ENCODE measurements at places on chromosomes 11 and 22.

DNA sequence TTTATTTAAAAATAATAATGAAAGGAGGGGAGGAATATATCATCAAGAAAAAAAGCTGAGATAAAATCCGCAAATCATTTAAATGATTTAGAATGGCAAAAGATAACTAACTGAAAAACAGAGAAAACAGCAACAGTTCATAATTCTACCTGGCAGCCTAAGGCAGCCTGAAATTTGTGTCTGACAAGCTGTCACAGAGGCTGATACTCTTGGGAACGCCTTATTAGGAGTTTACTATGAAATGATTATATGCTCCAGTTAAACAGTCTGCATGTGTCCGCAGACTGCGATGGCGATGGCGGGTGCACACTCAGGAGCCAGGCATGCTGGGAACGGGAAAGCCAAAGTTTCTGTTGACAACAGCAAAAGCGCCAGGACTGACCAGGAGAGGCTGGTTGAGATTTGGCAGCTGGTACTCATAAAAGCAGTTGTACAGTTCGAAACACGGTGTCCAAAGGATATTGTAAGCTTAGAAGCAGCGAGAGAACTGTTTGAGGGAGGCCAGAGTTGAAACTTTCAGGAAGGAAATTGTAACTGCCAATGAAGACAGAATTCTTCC, 172.9 kb upstream of the MPPED2 start:
- no peak for DNase-seq

- DNase-seq: no peak
Observed at GRCh38 chr11:65396769-65397745, 10.6 kb downstream of the FRMD8 start.

DNA sequence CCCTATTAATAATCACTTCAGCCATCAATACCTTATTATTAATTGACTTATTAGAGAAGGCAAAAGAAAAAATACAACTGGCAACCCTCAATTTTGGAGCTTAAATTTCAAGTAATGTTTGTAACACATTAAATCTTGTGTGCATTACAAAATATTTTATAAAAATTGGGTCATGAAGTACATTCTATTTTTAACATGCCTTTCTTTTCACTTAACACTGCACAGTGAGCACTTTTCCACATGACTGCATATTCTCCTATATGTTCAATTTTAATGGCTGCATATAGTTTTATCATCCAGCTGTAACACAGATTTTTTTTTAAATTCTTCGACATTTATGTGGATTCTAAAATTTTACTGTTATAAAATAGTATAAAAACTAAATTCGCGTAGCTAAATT, 92.5 kb downstream of the SLC17A6 start:
- DNase-seq: no peak

DNA sequence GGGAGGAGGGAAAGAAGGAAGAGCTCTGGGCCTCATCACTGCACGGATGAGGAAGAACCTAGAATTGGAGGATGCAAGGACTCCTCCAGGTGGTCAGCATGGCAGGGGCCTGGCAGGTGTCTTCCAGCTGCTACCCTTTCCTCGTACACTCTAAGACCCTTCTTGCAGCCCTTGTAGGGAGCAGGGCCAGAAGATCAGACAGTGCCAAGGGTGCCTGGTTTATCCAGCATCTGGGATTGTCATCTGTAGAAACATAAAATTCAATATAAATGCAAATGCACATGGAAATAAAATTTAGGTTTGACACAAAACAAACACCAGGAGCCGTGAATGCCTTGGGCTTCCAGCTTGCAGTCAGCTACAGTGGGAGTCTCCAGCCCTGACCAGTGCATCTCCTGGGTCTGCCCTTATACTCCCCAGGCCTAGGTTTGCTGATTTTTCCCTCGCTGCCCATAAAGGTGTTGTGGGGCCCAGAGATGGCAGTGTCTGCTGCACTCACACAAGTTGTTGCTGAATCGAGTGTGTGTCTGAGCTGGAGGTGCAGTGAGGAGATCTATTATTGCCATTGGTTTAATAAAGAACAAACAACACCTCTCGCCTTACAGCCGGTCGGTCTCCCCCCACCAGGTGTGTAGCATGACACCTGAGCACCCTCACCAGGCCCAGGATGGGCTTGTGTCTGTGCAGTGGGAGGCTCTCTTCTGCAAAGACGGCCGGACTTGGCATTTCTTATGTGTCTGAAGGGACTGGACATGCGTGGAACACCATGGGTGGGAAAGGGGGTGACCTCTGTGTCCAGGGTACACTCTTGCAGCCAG, 87.1 kb downstream of the BCR start:
- DNase-seq: no peak

DNA sequence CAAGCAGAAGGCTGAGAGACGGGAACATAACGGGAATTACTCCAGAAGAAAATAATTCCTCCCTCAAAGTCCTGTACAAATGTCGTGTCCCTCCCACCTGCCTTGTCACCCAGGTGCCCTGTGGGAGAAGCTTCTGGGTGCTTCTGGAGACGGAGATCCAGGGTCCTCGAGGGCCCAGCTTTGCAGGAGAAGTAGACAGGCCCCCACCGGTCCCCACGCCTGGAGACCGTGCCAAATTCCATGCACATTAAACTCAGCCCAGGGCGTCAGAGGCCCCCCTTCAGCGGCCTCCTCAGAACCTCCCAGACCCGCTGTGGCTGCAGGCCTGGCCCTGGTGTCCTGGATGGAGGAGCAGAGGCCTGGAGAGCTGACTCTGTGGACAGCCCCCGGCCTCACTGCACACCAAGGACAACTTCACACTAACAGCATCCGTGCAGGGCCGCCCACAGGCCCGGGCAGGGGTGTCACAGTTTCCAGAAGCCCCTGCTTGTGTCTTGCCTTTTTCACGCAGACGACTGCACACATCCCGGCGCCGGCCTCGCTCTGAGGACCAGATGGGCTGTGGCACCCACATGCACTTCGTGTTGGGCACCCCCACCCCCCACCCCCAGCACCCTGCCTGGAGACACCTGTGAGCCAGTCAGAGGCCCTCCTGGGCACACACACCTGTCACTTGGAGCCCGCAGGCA, 734.3 kb downstream of the BRD1 start:
- DNase-seq: no peak

- no peak for DNase-seq
Observed at GRCh38 chr22:48629631-48630432, 1197.8 kb downstream of the BRD1 start.

DNA sequence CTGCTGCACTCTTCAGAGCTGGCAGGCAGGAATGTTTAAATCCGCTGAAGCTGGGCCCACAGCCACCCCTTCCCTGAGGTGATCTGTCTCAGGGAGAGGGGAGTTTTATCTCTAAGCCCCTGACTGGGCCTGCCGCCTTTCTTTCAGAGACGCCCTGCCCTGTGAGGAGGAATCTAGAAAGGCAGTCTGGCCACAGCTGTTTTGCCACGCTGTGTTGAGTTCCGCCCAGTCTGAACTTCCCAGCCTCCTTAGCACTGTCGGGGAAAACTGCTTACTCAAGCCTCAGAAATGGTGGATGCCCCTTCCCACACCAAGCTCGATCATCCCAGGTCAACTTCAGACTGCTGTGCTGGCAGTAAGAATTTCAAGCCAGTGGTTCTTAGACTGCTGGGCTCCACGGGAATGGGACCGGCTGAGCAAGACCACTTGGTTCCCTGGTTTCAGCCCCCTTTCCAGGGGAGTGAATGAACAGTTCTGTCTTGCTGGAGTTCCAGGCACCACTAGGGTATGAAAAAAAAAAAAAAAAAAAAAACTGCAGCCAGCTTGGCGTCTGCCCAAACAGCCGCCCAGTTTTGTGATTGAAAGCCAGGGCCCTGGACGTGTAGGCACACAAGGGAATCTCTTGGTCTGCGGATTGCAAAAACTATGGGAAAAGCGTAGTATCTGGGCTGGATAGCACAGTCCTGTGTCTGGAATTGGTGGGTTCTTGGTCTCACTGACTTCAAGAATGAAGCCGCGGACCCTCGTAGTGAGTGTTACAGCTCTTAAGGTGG, 127.4 kb downstream of the SPON1 start:
- DNase-seq: no peak

GRCh38 chr11:19216709-19217374, 15.1 kb upstream of the CSRP3 start:
- DNase-seq: no peak

DNA sequence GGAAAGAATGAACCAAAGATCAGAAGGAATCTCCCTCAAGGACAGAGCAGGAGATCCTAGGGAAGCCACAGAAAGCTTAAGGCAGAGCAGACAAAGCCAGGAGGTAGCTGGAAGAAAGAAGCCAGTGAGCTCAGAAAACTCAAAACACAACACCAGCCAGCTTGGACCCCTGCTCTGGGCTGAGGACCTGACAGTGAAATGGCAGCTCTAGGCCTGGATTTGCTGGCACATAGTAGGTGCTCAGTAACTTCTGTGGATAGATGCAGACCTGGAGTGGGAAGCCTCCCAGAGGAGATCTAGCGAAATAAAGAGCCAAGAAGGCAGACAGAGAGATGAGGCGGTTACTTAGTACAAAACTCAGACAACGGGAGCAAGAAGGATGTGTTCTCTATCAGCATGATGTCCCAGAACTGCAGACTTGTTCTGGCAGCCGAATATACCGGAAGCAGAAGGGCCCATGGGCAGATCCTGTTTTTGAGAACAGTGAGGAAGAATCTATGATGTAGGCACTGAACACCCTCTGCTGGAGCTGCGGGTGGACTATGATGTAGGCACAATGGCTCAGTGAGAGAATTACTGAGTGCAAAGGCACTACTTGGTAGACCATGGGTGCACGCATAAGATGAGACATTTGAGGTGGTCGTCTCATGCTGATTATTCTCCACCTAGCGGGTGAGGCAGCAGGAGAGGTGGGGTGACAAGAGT, 4.8 kb downstream of the ROBO4 start:
- no peak for DNase-seq

- no peak for DNase-seq
Observed at GRCh38 chr11:75233754-75234172, 6.8 kb upstream of the TPBGL start.

GRCh38 chr22:46006379-46007002, 29.5 kb upstream of the WNT7B start:
- DNase-seq: peak; percentile 95

DNA sequence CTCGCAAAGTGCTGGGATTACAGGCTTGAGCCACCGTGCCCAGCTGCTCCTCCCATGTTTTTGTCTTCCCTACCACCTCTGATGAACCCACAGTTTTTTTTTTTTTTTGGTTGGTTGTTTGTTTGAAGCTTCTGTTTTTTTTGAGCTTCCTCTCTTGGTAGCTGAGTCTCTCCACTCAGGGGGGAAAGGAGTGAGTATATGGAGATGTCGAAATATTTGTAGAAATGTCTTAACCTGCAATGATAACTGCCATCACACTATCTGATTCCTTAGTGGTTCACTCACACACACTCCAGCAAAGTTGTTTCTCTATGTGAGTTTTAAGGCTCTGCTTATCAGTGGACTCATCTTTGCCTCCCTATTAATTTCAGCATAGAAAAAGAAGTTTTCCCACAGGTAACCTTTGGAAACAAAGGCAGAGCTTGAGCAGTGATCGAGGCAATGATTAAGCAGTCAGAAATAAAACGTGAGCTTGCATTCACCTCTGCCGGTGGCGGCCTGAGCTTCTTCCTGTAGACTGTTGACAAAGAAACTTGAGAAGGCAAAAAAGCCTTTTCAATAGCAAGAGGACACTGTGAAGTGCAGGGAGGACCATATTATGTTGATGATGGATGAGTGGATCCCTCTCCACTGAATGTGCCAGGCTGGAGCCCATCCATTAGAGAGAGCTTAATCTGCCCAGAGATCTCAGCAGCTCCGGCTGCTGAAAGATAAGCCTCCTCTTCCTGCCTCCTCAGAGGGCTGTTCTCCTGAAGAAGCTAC, 29.0 kb upstream of the RASSF10 start:
- no peak for DNase-seq

GRCh38 chr11:119205080-119205479, 1.1 kb upstream of the CBL start:
- DNase-seq: peak; percentile 25

GRCh38 chr22:38863531-38864131, 8.4 kb downstream of the CBX6 start:
- DNase-seq: no peak

DNA sequence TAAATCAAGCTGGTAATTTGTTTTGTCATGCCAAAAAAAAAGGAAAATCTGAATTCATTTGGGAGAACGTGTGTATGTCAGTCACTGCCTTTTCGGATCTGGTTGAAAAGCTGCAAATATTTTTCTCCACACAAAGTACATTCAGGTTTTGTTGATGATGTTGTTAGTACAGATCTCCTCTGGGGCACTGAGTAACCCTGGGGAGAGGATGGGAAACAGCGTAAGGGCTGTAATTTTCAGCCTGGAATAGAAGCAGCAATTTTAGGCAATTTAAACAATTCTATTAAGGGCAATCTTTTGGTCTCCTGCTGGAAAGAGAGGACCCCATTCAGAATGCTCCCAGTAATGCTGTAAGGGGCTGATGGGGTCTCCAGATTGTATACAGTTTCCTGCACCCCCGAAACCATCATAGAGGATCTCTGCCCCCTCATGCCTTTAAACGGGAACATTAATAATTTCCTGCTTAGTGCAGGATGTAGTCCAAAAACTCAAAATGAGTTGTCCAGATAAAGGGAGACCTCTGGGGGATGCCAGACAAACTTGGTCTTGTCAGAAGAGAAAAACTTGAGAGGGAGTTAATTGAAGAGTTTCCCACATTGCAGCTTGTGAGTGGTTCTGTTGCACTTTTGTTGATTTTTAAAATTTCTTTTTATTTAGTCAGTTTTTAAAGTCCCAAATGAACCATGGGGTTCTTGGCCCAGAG, 132.3 kb downstream of the COMMD9 start:
- DNase-seq: no peak

GRCh38 chr22:18001040-18001893, 23.1 kb downstream of the MICAL3 start:
- peak; percentile 93 for DNase-seq

DNA sequence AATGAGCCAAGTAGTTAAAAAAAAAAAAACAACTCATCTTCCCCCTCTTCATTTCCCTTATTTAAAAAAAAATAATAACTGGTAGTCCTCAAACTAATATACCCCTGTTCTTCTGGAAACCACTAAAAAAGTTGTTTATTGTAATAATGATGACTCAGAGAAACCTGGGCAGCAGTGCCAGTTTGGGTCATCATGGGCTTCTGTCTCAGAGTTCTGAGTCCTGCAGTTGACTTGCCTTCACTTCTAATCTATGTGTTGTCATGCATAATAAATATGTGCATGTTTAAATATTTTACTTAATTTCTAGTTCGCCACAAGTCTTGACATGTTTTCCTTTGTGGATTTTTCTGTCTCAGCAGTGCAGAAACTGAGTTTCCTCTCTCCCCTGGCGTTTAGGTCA, 46.8 kb downstream of the PPP2R1B start:
- no peak for DNase-seq

GRCh38 chr11:104060820-104061219, 24.4 kb downstream of the DDI1 start:
- DNase-seq: no peak

GRCh38 chr11:104946907-104947306, 21.5 kb downstream of the CASP4 start:
- peak; percentile 42 for DNase-seq

GRCh38 chr22:34416022-34416860, 496.0 kb upstream of the LARGE1 start:
- DNase-seq: no peak

GRCh38 chr11:87972133-87972532, 203.1 kb downstream of the RAB38 start:
- peak; percentile 24 for DNase-seq

Data from GM20000 (cell line).